ENCODE measurements at places on chromosomes 6 and 20.

GRCh38 chr6:49553384-49553783, 2.9 kb downstream of the C6orf141 start:
- DNase-seq: no peak

DNA sequence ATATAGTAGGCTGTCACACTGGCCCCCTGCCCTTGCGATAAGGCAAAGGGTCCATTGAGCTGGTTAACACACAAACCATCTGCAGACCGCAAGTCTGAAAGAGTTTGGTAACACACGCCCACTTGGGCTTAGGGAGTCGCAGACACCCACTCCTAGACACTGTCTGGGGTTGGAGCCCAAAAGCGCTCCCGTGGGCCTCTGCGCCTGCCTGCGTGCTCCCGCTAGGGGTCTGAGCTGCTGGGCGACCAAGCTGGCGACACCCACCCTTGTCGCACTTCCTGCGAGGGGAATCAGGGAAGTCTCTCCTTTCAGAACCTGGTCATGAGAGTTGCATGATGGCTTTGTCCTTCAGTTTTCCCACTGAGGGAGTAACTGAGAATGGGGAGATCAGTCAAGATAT, 653.0 kb downstream of the HTR1B start:
- DNase-seq: no peak

DNA sequence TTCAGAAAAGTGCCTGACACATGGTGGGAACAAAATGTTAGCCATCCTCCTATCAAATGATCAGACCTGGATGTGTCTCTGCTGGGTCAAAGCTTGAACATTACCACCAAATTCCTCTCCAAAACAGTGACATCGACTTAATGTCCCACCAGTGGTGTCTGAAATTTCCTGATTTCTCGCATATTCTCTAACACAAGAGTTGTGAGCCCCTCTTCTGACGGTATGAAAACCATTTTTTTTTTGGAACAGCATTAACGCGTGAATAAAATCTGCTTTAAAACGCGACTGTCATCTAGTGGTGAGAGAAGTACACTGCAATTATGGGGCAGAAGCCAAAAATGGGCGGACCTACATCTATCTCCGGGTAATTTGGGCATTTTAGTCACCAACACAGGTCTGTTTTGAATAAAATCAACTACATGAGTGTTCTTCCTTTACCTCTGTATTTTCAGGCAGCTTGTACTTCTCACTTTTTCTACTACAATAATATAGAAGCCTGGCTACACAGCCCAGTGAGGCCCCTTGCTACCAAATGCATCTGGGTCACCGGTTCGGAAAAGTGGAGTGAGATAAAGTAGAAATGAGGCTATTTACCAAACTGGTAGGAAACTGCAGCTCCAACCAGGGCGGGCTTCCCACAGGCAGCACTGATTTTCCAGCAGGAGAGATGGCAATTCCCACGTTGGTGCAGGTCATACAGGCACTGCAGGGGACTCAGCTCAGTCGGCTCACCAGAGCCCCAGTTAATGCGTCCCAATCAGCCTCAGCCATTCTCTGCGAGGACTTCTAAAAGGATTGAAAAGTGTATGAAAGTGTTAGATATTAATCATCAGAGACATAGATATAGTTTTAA, 27.4 kb downstream of the MGME1 start:
- DNase-seq: peak; percentile 74

- DNase-seq: no peak
Measured at GRCh38 chr6:81906041-81906440, 153.6 kb upstream of the TENT5A start.

GRCh38 chr6:22102671-22103070, 194.2 kb downstream of the PRL start:
- no peak for DNase-seq

DNA sequence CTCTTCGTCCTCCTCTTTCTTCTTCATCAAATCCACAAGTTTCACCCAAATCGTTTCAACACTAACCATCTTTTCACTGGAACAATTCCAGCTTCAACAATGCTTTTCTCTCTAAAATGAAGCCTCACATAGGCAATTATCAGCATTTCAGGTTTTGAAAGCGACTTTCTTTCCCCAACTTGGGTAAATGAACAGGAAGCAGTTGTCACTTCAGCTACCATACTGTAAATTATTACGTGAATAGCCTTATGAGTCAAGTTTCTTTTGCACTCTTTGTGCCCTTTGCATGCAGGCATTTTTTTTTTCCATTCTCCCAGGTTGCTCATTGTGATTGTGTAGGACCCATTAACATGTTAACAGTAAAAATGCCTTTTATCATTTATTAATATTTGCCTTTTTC, 121.7 kb upstream of the BTBD3 start:
- no peak for DNase-seq

GRCh38 chr6:167555836-167556235, 230.9 kb downstream of the TTLL2 start:
- DNase-seq: no peak
